ENCODE measurements at places on chromosomes 7 and 10. TPM values are rescaled to one million over a fixed set of nuclear protein-coding genes. Genes with fewer than 3 reads are reported as not detected.

- H3K27me3 ChIP-seq, result no peaks in the 10 kb centered on the region
- H3K27ac ChIP-seq, result no peak overlapping the region
- H3K36me3 ChIP-seq, result no peaks in the 10 kb centered on the region
- no peak overlapping the region for H3K4me3 ChIP-seq
- DNase-seq, result no peak
- H3K4me1 ChIP-seq, result no peaks in the 10 kb centered on the region
These were observed 36.0 kb upstream of the RSU1 start for GRCh38 chr10:16853201-16853600.

DNA sequence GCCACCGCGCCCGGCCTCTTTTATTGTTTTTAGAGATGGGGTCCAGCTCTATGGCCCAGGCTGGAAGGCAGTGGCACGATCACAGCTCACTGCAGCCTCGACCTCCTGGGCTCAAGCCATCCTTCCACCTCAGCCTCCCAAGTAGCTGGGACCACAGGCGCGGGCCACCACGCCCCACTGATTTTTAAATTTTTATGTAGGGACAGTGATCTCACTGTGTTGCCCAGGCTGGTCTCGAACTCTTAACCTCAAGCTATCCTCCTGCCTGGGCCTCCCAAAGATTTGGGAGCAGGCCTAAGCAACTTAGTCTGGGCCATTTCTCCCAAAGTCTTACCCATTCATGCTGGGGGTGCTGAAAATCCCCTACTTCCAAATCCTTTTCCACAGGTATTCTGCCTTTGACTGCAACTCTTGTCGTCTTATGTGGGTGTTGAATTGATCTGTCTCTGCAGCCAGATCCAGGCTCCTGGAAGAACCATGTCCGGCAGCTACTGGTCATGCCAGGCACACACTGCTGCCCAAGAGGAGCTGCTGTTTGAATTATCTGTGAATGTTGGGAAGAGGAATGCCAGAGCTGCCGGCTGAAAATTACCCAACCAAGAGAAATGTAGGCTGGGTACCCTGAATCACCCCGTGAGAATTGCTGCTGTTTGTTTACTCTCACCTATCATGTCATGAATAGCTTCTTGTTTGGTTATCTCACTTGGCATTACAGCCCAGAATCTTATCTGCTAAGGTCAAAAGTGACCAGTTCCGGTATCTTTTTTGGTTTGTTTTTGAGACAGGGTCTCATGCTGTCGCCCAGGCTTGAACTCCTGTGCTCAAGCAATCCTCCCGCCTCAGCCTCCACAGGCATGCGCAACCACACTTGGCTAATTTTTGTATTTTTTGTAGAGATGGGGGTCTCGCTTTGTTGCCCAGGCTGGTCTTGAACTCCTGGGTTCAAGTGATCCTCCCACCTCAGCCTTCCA, 1.1 kb downstream of the ZDHHC4 start:
- peak overlapping the region; percentile 91 for H3K27ac ChIP-seq
- peaks cover 31% of the 10 kb centered on the region for H3K36me3 ChIP-seq
- H3K4me1 ChIP-seq, result peaks cover 11% of the 10 kb centered on the region
- no peak for DNase-seq
- H3K4me3 ChIP-seq, result peak overlapping the region; percentile 49

GRCh38 chr7:106367018-106367420, 82.2 kb upstream of the NAMPT start:
- H3K4me1 ChIP-seq, result peaks cover 9% of the 10 kb centered on the region
- H3K36me3 ChIP-seq, result no peaks in the 10 kb centered on the region
- no peak overlapping the region for H3K4me3 ChIP-seq
- no peaks in the 10 kb centered on the region for H3K27me3 ChIP-seq
- DNase-seq, result no peak

GRCh38 chr10:74035303-74035702, 37.4 kb downstream of the VCL start:
- no peak overlapping the region for H3K4me3 ChIP-seq
- H3K27ac ChIP-seq, result no peak overlapping the region
- peaks cover 65% of the 10 kb centered on the region for H3K4me1 ChIP-seq
- no peaks in the 10 kb centered on the region for H3K27me3 ChIP-seq

DNA sequence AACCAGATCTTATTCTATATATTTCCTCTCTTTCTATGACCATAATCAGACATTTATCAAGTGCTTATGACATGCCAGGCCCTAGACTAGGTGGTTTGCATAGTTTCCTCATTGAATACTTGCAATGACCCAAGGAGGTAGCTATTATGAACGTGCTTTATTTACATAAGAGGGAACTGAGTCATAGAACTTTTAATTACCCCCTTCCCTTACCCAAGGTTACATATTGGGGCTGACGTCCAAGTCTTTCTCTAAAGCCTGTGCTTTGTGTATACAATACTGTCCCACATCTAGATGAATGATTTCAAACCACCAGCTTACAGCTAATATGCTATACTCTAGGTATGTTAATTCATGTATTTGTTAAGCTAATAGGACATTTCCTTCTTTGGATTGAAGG, 91.9 kb upstream of the NPY start:
- no peaks in the 10 kb centered on the region for H3K4me1 ChIP-seq
- no peaks in the 10 kb centered on the region for H3K36me3 ChIP-seq
- H3K27ac ChIP-seq, result no peak overlapping the region
- H3K4me3 ChIP-seq, result no peak overlapping the region

Gene VWA2
- 12.2 TPM for total RNA-seq

Gene PAX2
- total RNA-seq, result 0.07 TPM
